ENCODE measurements at places on chromosomes 5 and 9.

- no peak for DNase-seq
Observed at GRCh38 chr9:119375892-119376291, 6.7 kb upstream of the BRINP1 start.

DNA sequence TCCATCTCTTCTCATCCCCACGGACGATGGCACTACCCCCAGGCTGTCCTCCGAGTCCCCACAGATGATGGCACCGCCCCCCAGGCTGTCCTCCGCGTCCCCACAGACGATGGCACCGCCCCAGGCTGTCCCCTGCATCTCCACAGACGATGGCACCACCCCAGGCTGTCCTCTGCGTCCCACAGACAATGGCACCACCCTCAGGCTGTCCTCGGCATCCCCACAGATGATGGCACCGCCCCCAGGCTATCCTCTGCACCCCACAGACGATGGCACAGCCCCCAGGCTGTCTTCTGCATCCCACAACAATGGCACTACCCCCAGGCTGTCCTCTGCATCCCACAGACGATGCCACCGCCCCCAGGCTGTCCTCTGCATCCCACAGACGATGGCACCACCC lies 57.4 kb upstream of the PTCH1 start:
- DNase-seq = no peak

DNA sequence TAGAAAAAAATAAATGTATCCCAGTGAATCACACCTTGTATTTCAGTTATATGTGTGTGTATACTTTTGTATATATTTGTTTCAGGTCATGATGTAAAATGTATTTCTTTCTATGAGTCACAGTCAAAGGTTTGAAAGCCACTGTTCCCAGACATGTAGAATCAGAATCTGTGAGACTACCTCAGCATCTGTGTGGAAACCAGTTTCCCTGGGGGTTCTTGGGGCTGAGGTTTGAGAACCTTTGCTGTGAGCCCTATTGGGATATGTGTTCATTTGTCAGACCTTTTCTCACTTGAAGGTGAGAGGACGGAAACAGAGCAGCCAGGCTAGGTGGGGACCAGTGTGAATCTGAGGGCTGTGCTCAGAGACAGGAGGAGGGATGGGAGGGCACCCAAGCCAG lies 78.7 kb upstream of the SAP30L start:
- no peak for DNase-seq

GRCh38 chr9:134066913-134067851 lies 644 bp downstream of the BRD3 start:
- DNase-seq = no peak

- no peak for DNase-seq
Observed at GRCh38 chr5:179110528-179110927, 50.4 kb downstream of the ZNF354C start.

DNA sequence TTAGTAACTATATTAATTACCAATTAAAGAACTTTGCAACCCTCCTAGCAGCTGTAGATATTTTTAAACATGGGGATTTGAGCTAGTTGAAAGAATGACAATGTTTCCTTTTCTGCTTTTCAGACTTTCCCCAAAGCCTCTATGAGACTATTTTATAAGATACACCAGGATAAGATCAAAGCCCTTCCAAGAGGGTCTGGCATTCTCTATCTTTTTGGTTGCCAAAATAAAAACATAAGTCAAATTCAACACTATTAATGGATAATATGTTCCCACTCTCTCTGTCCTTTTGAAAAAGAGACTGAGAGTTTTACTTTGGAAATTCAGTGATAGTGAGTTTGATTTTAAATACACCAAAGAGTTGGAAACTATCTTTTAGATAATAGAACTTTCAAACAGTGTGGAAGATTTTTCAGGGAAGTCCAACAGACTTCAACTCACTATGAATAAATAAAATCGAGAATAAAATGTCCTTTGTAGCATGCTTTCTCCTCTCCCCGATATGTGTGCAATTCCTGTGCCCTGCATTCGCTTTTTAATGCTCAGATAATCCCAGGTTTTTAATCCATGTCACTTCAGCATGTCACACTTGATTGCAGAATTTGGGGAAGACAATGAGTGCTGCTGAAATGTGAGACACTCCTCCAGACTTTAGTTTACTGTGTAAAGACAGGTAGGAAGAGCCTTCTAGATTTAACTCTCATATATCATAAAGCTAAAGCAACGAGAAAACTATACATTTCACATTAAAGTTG lies 1095.7 kb upstream of the DMAC1 start:
- DNase-seq = no peak

GRCh38 chr9:137347928-137348327 lies 45.9 kb upstream of the NRARP start:
- DNase-seq = no peak

DNA sequence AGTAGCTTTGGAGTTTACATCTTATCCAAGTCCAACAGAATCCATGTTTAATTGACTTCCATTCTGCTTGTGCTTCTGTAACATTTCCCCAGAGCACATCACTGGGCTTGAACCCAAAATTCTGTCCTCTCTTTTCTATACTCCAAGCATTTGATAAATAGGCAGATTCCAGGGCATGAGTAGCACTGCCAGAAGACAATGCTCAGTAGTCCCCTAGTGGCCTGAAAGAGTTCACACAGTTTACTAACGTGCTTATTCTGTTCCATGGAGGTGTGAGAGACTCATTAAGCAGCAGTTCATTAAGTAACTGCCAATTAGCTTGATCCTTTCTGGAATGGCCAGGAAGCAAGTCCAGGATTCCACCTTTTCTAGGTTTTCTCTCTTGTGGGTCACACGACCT lies 9.4 kb upstream of the GABRA6 start:
- no peak for DNase-seq

DNA sequence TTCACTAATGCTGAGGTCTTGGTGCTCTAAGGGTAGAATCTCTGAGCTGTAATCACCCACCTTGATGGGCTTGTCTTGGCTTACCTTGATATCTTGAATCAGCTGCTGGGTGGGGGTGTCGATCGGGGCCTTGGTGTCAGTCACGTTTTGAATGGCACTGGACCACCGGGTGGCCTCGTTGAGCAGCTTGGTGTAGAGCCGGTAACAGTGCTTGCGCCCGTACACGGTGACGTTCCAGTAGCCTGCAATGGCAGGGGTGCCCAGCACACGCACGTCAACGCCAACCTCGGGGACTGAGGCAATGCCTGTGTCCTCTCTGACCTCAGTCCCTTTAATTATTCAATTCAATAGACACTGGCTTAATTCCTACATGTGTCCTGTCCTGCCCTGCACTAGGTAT lies 63.1 kb upstream of the RETREG1 start:
- no peak for DNase-seq

DNA sequence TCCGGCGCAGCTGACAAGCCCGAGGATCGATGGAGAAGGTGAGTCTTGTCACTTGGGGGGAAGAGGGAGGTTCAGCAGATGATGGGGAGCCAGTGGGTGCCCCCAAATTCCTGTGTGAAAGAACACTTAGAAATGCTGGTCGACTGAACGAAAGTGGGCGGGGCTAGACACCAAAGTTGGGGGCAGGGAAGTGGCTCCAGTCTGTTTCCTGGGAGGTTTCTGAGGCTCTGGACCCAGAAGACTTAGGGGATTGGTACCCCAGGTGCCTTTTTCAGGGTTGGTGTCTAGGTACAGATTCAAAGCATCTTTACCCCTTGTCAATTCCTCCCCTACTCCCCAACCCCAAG lies 278.6 kb downstream of the ZSWIM6 start:
- no peak for DNase-seq

- no peak for DNase-seq
Observed at GRCh38 chr5:175335691-175336090, 108.3 kb downstream of the DRD1 start.

DNA sequence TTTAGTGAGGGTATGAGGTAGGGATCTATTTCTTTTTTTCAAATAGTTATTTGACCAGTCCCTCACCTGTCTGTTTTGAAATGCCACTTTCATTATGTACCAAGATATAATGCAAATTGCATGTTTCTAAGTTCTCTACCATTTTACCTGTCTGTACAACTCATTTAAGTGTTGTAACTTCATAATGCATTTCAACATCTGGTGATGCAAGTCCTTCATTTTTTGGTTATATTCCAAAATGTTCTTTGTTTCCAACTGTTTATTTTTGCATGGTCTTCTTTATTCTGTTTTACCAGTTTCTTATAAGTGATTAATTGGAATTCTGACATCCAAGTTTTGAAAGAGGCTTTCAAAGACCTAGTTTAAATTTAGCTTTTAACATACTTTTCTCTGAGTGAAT lies 26.8 kb downstream of the TDRD7 start:
- no peak for DNase-seq

GRCh38 chr9:17342696-17343095 lies 207.9 kb downstream of the CNTLN start:
- DNase-seq = no peak

GRCh38 chr9:128911529-128912035 lies 9.2 kb upstream of the PHYHD1 start:
- no peak for DNase-seq

DNA sequence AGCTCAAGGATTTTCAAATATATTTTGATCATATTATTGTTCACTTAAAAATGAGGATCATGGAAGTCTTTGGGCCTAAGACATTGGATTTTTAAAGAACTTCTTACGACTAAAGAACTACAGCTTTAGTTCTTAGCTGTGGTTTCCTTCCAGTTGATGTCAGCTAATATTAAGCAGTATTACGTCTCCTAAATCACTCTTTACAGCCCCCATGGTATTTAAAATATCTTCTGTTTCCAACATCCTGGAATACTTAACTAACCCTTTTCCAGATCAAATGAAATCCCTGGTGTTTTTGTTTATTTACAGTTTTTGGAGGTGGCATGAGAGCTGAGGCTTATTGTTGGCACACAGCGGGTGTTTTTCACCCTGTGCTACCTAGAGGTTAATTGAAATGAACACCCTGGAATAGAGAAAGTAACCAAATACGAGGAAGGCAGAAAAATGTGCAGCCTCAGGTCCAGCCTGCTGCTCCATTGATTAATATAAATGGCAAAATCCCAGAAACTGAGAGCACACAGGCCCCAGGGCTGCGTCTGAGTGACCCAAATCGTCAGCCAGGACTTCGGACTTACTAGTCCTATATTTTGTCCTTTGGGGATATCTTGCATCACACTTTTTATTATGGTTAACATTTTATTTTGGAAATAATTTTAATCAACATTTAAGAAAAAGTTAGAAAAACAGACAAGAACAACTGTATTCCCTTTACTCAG lies 52.3 kb upstream of the ICE1 start:
- no peak for DNase-seq

GRCh38 chr5:31887556-31887955 lies 248.6 kb downstream of the PDZD2 start:
- DNase-seq = no peak

- DNase-seq = peak; percentile 6
Observed at GRCh38 chr9:15104826-15105420, 194.7 kb upstream of the FREM1 start.

GRCh38 chr5:78603636-78604175 lies 44.9 kb downstream of the LHFPL2 start:
- DNase-seq = no peak

- peak; percentile 22 for DNase-seq
Observed at GRCh38 chr9:35051069-35051967, 21.1 kb downstream of the VCP start.

DNA sequence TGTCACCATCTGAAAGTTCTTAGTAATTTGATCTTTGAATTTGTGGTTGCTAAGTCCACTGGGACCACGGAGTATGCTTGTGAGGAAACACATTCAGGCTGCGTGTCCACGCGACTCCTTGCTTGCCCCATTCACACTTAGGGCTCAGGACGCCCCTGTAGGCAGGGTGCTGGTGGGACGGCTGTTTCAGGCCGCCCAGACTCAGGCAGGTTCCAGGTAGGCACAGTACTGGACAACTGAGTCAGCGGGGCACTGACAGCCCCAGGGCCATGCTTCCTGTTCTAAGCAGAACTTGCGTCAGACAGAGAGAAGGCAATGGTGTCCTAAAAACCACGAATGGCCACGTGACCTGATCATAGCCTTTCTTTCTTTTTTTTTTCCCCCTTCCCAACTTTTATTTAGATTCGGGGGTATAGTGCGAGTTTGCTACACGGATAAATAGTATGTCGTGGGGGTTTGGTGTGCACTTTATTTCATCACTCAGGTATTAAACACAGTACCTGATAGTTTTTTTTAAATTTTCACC lies 7.7 kb upstream of the RASGEF1C start:
- DNase-seq = no peak

DNA sequence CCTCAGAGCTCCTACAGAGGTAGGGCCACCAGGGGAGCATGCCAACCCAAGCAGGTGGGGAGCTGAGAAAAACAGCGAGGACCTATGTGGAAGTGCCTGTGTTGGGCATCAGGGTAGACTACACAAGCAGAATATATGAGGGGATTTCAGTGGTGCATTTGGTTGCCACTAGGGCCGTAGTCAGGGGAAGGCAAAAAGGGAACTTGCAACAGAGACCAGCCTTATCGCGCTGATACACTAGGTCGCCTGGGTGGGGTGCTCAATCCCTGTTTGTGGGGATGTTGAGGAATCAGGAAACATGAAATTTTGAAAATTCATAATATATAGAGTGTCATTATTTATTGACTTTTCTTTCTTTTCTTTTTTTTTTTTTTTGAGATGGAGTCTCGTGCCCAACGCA lies 370.9 kb upstream of the PRR16 start:
- DNase-seq = no peak

GRCh38 chr5:168860503-168860902 lies 281.3 kb upstream of the PANK3 start:
- no peak for DNase-seq

- no peak for DNase-seq
Observed at GRCh38 chr5:133389066-133389590, 223.2 kb downstream of the FSTL4 start.

DNA sequence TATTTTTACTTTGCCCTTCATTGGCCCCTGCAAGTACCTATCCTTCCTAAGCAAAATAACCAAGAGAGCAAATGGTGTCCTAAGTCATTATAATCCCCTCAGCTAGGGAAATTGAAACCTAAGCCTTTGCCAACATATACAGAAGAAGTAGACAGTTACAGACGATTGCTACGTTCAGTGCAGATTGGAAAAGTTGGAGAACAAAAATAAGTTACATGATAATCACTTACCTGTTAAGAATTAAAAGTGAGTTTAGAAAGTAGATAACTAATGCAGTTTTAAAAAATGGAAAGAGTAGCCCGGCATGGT lies 244.8 kb downstream of the MPDZ start:
- no peak for DNase-seq

- DNase-seq = no peak
Observed at GRCh38 chr5:91382530-91383026, 539 bp downstream of the ARRDC3 start.

- no peak for DNase-seq
Observed at GRCh38 chr9:85742597-85742936, 813 bp upstream of the AGTPBP1 start.

DNA sequence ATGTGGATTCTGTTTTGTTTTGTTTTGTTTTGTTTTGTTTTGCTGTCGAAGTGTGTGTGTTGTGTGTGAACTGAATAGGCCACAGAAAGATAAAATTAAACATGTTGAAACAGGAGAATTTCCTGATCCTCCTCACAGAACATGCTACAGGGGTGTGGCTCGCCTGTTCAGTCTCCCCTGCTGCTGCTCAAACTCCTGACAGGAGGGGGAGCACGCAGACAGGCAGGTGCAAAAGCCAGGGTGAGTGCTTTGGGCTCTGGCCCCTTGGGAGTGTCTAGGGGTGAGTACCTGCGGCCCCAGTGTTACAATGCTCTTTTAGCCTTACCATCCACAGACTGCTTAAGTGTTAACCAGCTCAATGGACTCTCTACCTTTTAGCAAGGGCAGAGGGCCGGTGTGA lies 473.5 kb downstream of the MAT2B start:
- DNase-seq = no peak

Measured in stimulated activated CD8-positive, alpha-beta memory T cell treated with anti-CD3 and anti-CD28 coated beads, Interleukin-7, amount 100 ng/mL, for 24 hours (primary cell).